ENCODE measurements at places on chromosomes 1 and 21. TPM values are rescaled to one million over a fixed set of nuclear protein-coding genes. Genes with fewer than 3 reads are reported as not detected.

Gene C4BPA
- not detected for total RNA-seq

GRCh38 chr1:236762410-236762809, 32.7 kb upstream of the MTR start:
- DNase-seq, result peak; percentile 68

DNA sequence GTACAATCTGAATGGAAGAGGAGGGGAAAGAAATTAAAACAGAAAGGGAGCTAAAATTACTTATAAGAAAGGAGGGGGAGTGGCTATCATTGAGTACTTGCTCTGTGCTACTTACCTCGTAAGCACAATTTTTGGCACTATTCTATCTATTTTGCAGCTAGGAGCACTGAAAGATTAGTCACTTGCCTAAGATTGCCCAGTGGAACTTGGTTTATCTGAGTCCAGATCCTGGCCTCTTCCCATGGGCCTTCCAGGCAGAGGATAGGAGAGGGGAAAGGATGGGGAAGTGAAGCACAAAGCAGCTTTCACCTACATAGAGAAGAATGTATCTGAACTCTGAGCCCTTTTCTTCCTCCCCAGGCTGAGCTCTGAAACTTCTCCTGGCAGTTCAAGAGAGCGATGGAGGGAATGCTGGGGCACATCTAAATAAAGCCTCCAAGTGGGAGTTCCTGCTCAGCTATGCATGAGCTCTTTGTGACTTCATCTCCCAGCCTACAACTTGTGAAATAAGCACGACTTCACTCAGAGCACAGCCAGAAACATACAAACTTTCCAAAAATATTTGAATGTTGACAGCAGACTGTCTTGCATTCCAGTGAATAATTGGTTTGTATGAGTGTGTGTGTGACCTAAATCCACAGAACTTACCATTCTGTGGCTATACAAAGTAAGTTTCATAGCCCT, 29.4 kb downstream of the HMGB4 start:
- peak; percentile 95 for DNase-seq

DNA sequence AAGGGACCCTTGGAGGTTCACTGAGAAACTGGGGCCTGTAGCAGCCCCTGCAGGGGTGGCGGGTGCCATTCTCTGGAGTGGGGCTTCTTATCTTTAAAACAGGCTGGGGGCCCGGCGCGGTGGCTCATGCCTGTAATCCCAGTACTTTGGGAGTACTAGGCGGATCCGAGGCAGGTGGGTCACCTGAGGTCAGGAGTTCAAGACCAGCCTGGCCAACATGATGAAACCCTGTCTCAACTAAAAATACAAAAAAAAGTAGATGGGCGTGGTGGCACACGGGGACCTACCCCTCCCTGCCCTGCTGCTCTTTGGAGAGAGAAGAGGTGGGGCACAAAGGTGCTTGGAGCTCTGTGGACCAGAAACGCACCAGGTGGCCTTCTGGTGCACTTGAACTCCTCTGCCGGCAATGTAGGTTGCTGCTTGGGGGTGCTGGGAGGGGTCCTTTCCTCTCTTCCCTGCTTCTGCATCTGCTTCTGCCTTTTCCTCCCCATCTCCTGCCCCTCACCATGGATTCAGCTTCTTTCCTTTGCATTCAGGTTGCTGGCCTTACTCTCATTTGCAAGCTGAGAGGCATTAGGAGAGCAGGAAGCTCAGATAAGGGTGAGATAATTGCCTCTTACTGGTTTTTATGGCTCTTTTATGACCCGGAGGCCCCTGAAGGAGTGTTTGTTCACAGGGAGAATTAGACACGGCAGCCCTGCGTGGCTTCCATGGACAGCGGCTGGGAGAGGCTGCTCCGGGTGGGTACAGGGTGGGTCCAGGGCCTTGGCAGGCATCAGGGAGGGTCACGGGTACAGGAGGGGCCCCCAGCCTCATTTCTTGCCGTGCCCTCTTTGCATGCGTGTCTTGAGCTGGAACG, 57.4 kb downstream of the ARHGEF10L start:
- no peak for DNase-seq

- DNase-seq, result no peak
Measured at GRCh38 chr1:104072915-104073371, 323.2 kb downstream of the AMY1C start.

Gene SYT14
- 1.4 TPM for total RNA-seq

- DNase-seq, result peak; percentile 64
Measured at GRCh38 chr1:66265796-66266195, 268.2 kb upstream of the SGIP1 start.

- no peak for DNase-seq
Measured at GRCh38 chr1:235516862-235517446, 12.7 kb upstream of the B3GALNT2 start.

Gene KIF14
- 5.4 TPM for total RNA-seq

Gene CA6
- not detected for total RNA-seq

DNA sequence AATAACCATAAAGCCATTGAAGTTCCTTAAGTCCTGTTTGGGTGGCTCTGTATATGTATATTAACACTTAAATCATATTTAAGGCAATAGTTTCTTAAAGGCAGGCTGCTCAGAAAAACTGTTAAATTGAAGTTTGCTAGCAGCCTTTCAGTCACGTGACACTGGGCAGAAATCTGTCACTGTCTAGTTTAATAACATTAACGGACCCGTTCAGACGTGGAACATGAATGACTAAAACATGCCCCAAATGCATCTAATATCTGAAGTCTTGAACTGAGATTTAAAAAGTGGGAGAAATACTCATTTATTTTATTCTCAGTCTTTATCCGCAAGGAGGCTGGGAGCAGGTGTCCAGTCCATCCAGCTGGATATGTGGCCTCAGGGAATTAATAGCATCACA, 3.3 kb upstream of the SPATA1 start:
- DNase-seq, result no peak

Gene PRDM16
- not detected for total RNA-seq

Measured in GM23248 (cell line).